Nucleus accumbens (tissue), 56 donors: ENCODE measurements at places on chromosomes 11 and 22.

- no peak for DNase-seq
These were observed 3.3 kb downstream of the SIDT2 start for GRCh38 chr11:117181586-117182550.

DNA sequence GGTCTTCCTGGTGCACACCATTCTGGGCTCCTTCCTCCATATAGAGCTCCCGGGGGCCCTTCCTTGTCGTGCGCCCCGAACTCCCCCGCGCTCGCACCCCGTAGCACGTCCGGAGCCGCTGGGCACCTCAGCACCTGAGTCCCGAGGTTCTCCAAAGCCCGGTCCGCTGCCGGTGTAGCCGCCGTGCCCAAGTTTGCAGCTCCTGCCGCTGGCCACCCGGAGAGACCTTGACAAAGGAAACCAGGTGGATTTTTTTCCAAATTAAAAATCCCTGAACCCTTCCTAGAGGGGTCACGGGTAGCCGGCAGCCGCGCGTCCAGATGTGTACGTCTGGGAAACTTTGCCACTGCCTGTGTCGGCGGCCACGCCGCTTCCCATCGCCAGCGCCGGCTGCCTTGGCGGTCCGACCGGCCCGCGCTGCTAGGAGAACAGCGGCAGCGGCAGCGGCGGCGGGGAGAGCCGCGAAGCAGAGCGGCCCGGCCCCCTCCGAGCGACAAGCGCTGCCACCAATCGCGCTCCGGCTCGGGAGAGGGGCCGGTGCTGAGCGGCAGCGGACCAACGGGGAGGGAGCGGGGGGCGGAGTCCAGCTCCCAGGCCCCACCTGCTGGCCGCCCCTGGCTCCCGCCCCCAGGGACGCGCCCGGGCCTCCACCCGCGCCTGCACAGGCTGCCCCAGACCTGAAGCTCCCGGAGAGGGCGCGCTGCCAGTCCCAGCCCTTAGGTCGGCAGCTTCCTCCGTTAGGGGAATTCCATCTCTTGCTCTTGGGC is at the start of gene GALNT18:
Gene GALNT18, minus strand, starts transcription at position 433 of the 767 bp plus-strand sequence.
- peak; percentile 75 for DNase-seq

DNA sequence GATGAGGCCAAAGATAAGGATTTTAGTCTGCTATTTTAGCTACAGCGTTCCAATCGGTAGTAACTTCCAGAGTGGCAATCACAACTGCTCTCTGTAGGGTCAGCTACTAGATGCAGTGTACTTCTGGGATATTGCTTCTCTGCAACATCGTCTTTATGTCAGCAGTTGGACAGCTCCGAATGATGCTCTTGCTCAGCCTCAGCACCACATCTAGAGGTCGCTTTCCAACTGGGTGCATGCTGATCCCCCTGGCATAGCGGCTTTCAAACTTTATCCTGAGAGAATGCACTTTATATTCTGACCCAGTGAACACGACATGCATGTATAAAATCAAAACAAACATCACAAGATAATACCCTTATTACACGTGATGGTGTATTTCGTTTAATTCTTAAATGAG is 219.6 kb downstream of the C11orf87 start:
- DNase-seq: no peak

- no peak for DNase-seq
These were observed 35.3 kb downstream of the PITPNB start for GRCh38 chr22:27883656-27884350.

DNA sequence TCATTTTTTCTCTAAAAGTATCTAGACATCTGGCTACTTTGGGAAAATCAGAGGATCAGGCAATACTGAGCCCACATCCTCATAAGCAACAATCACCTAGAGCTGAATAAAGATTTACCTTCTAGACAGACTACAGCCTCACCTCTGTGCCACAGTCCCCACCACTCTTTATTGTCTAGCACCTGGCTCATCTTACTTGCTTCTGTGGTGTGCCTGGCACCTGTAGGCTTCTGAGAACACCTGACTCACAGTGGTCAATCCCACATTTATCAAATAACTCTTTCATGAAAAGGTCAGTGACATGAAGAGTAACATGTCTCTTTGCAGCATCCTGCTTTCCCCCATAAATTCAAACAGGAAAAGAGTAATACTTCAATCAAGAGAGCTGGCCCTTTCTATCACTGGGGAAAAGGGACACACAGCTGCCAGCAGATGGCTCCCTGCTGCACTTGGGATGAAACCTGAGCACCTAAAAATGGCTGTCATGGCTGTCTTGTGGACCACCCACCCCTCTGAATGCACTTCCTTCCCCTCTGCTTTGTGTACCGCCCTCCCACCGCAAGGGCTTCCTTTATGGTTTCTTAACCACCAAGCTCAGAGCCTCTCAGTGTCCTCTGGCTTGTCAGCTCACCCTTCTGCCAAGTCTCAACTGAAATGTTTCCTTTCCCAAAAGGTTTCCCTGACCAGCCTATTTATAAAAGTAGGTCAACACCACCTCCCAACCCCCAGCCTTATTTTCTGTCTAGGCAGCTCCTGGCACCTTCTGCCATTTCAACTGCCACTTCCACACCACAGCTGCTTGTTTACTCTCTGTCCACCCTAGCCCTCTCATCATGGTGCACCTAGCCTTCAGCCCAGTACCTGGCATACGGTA is 9.3 kb downstream of the TFIP11 start:
- DNase-seq: no peak

DNA sequence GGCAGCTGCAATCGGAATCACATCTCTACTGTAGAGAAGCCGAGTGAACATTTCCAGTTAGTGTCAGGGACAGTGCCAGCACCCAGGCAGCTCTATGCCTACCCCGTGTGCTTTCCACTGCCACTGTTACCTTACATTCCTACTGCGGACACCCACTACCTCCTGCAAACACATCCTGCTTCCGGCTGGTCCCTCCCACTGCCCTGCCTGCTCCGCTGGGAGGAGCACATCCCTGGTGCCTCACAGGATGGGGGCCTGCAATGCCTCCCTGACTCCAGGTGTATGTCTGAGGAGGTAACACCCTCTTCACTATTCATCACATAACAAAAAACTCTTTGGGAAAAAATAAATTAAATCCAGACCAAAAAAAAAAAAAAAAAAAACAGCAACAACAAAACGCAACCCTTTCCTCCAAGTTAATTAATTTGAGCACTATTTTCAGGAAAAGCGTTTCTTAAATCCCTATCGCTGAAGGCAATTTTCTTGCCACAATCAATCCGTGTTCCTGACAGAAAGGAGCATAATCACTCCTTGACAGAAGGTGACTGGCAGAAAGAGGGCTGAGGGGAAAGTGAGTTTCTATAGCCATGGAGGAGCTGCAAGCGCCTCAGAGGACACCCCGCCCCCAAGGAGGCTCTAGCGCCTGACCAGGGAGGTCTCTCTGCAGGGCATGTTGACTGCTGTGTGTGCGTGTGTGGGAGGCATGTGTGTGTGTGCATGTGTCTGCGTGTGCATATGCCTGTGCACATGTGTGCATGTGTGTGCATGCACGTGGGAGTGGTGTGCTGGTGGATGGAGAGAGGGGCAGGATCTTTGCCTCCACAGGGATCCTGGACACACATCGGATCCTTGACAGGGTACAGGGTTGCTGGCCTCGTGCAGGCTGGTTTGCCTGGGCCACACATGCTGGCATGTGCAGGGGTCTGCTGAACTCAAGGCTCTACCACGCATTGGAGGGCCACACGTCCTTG is 134.8 kb upstream of the NTM start:
- no peak for DNase-seq

DNA sequence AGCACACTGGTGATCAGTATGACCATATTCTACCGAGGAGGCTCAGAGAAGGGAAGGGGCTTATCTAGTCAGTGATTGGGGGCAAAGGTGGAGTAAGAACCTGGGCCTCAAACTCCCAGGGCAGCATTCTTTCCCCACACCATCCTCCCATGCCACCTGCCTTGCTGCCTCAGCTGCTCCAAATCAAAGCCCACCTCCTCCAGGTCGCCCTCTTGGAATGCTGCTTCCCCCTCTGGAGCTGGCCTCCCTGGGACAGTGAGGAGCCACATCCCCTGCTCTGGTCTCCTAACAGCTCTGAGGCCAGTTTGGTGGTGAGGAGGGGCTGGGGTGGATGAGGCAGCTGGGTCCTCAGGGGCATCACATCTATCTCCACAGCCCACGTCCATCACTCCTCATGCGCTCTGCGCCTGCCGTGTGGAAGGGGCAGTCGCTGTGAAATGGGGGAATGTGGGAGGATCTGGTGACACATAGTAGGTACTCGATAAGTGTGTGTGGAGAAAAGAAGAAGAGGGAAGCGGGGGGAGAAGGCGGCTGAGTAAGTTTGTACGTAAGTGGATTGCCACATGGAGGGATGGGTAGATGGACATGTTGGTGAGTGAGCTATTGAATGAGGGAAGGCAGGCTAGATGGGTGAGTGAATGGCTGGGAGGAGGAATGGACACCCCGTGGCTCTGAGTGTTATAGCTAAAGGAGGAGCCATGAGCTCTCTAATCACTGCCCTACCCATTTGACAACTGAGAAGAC is 16.1 kb upstream of the ARHGEF17 start:
- DNase-seq: no peak

- DNase-seq: no peak
These were observed 245.9 kb upstream of the FAT3 start for GRCh38 chr11:91978747-91979146.

GRCh38 chr11:47186076-47186699 is at the start of gene PACSIN3:
Gene PACSIN3, minus strand, starts transcription at chr11:47186434. Its CDS starts 3,707 bp downstream, at chr11:47182727.
- peak; percentile 48 for DNase-seq

DNA sequence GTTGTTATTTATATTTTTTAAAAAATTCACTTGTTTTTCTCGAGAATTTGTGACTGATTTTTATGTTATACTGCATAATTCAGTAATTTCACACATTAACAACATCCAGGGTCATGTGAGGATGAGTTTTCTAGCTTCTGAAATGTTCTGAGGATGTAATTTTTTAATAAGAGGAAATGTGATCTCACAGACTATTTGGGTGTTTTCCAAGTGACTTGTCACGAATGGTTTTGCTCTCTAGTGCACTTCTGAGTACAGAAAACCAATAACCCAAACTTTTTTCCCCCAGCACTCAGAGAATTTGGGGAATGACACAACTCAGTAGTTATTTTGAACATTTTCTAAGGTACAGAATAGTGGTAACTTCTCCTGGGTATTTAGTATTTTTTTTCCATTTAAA is 821.1 kb upstream of the ARHGAP42 start:
- no peak for DNase-seq

- no peak for DNase-seq
These were observed 11.1 kb downstream of the MICAL2 start for GRCh38 chr11:12121517-12121916.

DNA sequence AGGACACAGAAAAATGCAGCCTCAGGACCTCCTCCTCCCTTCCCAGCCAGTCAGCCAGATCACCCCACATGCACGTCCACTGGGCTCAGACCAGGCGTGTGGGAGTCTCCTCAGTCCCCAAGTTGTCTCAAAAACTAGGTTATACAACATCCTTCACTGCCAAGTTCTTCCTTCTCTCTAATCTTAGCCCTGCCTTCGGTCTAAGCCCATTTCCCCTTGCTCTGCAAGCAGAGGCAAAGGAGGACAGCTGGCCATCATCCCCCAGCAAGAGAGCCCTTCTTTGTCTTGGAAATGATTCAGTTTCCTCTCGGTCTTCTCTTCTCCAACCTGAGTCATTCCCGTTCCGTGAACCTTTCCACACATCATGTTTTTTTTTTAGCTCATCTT is 14.0 kb upstream of the NRGN start:
- no peak for DNase-seq

DNA sequence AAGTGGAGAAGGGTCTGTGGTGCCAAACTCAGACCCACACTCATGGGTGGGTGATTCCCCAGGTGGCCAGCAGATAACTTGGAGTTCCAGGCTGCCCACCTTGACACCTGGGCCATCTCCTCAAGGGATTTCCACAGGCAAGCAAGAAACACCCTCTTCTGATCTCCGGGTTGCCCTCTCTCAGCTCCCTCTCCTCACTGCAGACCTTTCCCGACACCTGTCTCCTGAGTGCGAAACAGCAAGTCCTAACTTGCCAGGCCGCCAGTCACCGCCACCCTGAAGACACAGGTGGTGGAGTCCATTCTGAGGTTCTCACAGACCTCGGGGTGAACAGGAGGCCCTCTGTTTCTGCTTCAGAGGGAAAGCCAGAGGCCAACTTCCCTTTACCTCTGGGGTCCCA is 16.6 kb downstream of the GALNT18 start:
- DNase-seq: no peak

DNA sequence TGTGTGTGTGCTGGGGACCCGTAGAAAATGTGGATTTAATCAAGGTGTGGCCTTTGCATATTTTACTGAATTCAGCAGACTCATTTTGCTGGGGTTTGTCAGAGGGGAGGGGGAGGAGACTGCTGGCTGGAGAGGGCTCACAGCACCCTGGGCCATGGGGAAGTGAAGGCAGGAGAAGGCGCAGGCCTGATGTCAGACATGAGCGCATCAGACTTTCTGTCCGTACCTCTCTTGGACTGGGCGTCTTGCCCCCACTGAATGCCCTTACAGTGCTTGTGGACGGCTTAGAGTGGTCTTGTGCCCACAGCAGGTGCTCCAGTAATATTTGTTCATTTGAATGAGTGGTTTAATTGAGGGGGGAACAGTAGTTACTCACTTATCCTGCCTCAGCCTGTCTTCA is 75.2 kb downstream of the TEAD1 start:
- DNase-seq: no peak

- no peak for DNase-seq
These were observed 48.2 kb upstream of the CREB3L1 start for GRCh38 chr11:46229230-46229629.

DNA sequence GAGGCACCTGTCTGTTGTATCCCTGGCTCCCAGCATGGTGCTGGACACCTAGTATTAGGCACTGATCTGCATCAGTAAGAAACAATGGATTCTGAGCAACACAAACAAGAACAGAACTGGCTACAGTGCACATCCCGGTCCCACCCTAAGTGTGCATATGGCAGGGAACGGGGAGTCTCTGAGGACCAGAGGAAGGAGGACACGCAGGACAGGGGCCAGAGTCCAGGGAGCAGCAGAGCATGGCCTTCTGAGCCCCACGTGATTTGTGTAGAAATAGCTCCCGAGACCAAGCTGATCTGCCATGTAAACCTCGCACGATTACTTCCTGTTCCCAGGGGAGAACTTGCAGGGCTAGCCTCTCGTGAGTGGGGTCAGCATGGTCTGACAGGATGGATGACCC is 12.7 kb upstream of the SNX32 start:
- no peak for DNase-seq

DNA sequence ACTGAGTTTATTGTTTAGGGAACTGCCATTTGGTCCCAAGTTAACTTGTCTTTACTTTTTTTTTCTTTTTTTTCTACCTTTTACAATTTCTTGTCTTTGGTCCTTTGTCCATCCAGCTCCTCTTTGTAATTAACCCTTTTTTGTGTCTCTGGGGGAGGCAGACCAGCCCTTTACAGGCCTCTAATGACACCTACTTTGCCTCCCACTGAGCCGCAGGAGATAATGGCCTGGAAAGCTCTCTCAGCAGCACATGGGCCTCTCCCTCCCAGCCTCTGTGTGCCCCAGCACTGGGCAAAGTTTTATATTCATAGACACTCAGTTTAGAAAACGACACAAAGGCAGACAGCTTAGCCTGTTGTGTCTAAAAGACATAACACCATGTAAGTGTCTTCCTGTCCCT is 480.4 kb downstream of the SOX6 start:
- no peak for DNase-seq

GRCh38 chr11:2156416-2157182 is 4.4 kb downstream of the INS start:
- DNase-seq: peak; percentile 23
